Frontal cortex (tissue), 4 donors: ENCODE measurements at places on chromosomes 11 and 22. TPM values are rescaled to one million over a fixed set of nuclear protein-coding genes. Genes with fewer than 3 reads are reported as not detected.

HEPHL1 gene
- total RNA-seq = not detected

ASRGL1 gene
- 33.4 TPM for total RNA-seq

CCND1 gene
- total RNA-seq = 10.2 TPM

HBG1 gene
- 2.0 TPM for total RNA-seq

MPPED1 gene
- 526 TPM for total RNA-seq
